AG04450 (cell line): ENCODE measurements at places on chromosomes 12 and 14. TPM values are rescaled to one million over a fixed set of nuclear protein-coding genes. Genes with fewer than 3 reads are reported as not detected.

PLA2G1B gene
- 0.20 and 0.41 TPM in 2 replicates for polyA plus RNA-seq

TMCC3 gene
- polyA plus RNA-seq: 0.29 and 0.50 TPM in 2 replicates

MMAB gene
- 13.0 and 15.1 TPM in 2 replicates for polyA plus RNA-seq

OAS1 gene
- polyA plus RNA-seq: 0.19 and 0.50 TPM in 2 replicates

POLE2 gene
- 4.4 and 5.8 TPM in 2 replicates for polyA plus RNA-seq

SERPINA9 gene
- polyA plus RNA-seq: 0.05 and 0.07 TPM in 2 replicates

ZNF385A gene
- 1.5 and 2.8 TPM in 2 replicates for polyA plus RNA-seq

GRCh38 chr14:81819344-81819743 lies 285.7 kb upstream of the SEL1L start:
- DNase-seq: no peak

GRCh38 chr12:18837505-18837904 lies 99.6 kb downstream of the CAPZA3 start:
- no peak for DNase-seq

DNA sequence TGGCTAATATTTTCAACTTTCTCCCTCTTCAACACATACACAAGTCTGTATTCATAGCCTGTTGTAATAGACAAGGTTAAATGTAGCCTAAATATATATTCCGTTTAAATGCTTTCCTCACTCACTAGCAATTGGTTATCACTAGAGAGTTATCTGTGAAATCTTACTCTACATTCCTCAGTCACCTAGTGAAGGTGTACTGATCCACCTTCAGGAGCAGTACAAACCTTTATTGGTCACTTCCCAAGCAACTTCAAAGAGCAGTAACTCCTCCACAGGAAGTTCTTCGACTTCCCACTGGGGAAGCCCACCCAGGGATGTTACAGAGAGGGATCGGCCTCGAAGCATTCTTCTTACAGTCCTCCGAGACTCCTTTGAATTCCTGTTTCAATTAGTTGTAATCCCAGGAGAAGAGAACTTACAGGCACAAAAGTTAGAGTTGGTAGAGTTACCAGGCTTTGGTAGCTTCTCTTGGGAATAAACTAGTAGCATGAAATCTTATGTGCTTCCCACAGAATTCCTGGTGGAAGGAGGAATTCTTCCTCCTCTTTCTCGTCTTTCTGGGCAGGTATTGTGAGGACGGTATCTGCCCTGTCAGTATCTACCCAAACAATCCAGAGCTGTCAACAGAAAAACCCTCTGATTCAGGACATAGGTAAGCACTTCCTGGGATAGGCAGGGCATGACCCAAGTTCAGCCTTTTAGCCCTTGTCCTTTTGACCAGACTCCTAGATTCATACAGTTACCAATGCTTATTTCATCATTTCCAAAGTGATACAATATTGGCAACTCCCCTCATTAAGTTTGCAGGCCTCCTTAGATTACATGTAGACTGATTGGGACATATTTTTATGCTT lies at the start of gene GYS2:
GYS2 (minus strand) TSS at position 603 of the 857 bp plus-strand sequence; CDS start at position 348, 255 bp downstream.
- DNase-seq: no peak

DNA sequence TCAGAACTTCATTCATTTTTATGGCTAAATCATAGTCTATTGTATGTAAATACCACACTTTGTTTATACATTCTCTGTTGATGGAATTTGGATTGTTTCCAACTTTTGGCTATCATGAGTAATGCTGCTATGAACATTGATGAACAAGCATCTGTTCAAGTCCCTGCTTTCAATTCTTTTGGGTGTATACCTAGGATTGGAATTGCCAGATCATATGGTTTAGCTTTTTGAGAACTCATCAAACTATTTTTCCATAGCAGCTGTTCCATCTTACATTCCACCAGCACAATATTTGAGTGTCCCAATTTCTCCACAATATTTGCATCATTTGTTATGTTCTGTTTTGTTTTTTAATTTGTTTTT lies 52.3 kb upstream of the CCND2 start:
- no peak for DNase-seq

GRCh38 chr12:107571492-107571891 lies 114.1 kb upstream of the PWP1 start:
- DNase-seq: no peak

DNA sequence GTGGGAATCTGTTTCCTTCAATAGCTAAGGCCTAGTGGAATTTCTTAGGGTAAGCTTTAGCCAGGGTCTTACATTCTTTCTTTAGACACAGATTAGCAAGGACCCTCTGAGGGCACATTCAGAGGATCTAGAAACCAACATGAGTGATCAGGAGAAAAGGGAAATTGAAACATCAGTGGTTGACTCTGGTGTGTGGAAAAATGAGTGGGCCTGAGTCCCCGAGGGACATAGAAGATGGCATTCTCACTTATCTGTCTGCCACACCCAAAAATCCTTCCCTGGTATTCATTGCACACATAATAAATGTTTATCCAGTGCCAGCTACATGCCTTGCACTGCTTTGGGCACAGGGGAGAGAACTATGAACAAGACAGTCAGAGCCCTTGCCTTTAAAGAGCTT lies 82.9 kb downstream of the SSPN start:
- DNase-seq: no peak

- no peak for DNase-seq
Observed at GRCh38 chr12:10641735-10642500, 28.5 kb upstream of the MAGOHB start.

GRCh38 chr14:65588426-65589140 lies 176.1 kb downstream of the FUT8 start:
- DNase-seq: no peak

- DNase-seq: no peak
Observed at GRCh38 chr14:67764496-67764895, 51.9 kb downstream of the ZFYVE26 start.

DNA sequence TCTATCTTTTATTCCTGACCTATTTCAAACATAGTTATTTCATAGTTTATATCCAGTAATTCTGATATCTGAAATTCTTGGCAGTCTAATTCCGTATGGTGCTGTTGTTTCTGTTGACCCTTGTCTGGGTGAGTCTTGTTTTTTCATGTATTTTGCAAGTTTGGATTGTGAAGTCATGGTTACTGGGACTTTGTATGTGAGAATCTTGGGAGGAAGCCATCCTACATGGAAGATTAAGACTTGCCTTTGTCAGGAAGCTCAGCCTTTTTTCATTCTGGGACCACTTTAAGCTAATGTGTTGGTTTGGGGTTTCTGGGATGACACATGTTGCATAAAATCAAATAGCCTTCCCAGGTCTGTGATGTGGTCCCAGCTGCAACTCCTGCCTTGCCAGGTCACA lies 191.6 kb upstream of the E2F7 start:
- DNase-seq: no peak

- DNase-seq: no peak
Observed at GRCh38 chr12:127150028-127150427, 1116.9 kb upstream of the TMEM132C start.

- no peak for DNase-seq
Observed at GRCh38 chr12:125050446-125050845, 14.8 kb upstream of the AACS start.

DNA sequence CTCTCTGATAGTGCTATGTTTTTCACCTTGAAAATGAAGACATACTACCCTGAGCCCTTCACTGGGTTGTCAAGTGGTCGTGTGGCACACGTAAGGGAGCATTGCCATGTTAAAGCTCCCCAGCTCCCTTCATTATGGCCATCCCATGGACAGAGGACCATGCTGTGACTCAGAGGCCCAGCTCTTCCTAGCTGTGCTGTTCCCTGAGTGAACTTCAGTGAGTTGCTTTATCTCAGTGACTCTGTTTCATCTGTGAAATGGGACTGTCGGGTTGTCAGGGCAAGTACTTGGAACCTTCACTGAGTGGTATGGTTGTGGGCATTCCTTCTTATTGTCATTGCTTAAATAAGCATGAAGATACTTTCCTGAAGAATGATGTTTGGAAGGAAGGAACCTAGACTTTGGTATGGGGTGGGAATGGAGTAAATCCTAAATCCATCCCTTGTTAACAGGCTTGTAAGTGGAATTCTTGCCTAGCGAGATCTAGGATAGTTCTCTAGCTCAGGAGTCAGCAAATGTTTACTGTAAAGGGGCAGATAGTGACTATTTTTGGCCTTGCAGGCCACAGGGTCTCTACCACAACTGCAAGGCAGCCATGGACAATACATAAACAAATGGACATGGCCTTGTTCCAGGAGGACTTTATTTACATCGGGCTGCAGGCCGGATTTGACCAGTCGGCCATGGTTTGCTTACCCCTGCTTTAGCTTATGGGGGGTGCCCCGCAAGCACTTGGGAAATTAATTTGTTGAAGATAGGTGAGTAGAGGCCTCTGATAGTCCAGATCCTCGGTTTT lies 283.5 kb downstream of the ZFP36L1 start:
- no peak for DNase-seq

DNA sequence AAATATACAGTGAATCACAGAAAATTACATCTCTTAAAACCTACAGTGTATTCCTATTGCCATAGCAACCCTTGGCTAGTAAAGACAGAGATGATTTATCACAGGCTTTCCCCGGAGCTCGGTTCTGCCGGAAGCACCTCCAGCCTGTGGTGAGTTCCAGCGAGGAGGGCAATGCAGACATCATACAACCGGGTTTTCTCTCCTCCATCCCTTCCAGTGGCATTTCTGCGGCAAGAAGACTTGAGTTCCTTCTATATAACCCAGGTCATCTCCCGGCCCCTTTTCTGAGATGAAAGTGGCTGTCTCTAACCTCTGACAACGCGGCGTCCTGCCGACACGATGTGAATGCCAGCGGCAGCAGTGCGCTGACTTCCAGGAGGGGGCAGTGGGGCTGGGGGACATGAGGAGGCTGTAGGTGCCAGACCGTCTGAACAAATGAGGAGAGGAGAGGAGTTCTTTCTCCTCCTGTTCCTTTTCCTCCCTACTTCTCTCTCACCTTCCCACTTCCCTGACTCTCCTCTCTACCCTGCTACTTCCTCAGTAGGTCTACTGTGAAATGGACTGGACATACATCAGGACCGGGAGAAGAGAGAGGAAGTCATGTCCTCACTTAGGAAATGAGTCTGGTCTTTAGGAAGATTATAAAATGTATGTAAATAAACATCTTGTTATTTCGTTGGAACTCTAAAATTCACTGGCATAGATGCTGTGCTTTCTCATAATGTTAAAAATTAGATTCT lies 68.6 kb upstream of the MAX start:
- peak; percentile 36 for DNase-seq
